ENCODE measurements at places on chromosomes 12 and 14. TPM values are rescaled to one million over a fixed set of nuclear protein-coding genes. Genes with fewer than 3 reads are reported as not detected.

MFAP5 gene
- total RNA-seq, result 0.06 TPM

SCNN1A gene
- total RNA-seq, result 13.7 TPM

DNAH10 gene
- total RNA-seq, result 0.29 TPM

APOF gene
- total RNA-seq, result not detected

HOXC9 gene
- 15.9 TPM for total RNA-seq

GPR132 gene
- total RNA-seq, result 0.56 TPM

CELA1 gene
- total RNA-seq, result not detected

PTGES3 gene
- 380 TPM for total RNA-seq

PTPRO gene
- not detected for total RNA-seq

HOXC10 gene
- 2.1 TPM for total RNA-seq

GYS2 gene
- not detected for total RNA-seq

PTCSC3 gene
- not detected for total RNA-seq

SLCO1A2 gene
- total RNA-seq, result 0.29 TPM

FRMD6 gene
- 44.2 TPM for total RNA-seq

SDS gene
- total RNA-seq, result 1.1 TPM

DENND5B gene
- 13.2 TPM for total RNA-seq

BHLHE41 gene
- total RNA-seq, result 0.71 TPM

CCDC196 gene
- not detected for total RNA-seq

BICDL1 gene
- 4.7 TPM for total RNA-seq

GPR84 gene
- total RNA-seq, result not detected

CTSG gene
- not detected for total RNA-seq

SOAT2 gene
- 0.40 TPM for total RNA-seq

RIPK3 gene
- not detected for total RNA-seq

LYZ gene
- 0.45 TPM for total RNA-seq

BATF gene
- not detected for total RNA-seq

ZNF385A gene
- total RNA-seq, result 22.1 TPM

NOVA1 gene
- total RNA-seq, result 3.8 TPM

GSC gene
- 0.42 TPM for total RNA-seq

TAS2R46 gene
- not detected for total RNA-seq

GTF2A1 gene
- 12.7 TPM for total RNA-seq

CSRP2 gene
- 19.4 TPM for total RNA-seq

PLBD1 gene
- total RNA-seq, result 6.3 TPM

RND1 gene
- total RNA-seq, result 4.3 TPM

CD163L1 gene
- 0.17 TPM for total RNA-seq

BDKRB2 gene
- 1.7 TPM for total RNA-seq

GZMB gene
- not detected for total RNA-seq

CIT gene
- total RNA-seq, result 11.0 TPM

TMEM30B gene
- 0.29 TPM for total RNA-seq

ITGA7 gene
- 1.6 TPM for total RNA-seq

CMTM5 gene
- not detected for total RNA-seq

NOXRED1 gene
- total RNA-seq, result not detected

Data from A549 treated with GW870086 at 1 μM for 4 hours (cell line).